Ovary (tissue), 10 donors: ENCODE measurements at places on chromosomes 1 and 21. TPM values are rescaled to one million over a fixed set of nuclear protein-coding genes. Genes with fewer than 3 reads are reported as not detected.

The ITLN2 gene
- 2.1 TPM for total RNA-seq

The GMEB1 gene
- total RNA-seq = 13.0 TPM

DNA sequence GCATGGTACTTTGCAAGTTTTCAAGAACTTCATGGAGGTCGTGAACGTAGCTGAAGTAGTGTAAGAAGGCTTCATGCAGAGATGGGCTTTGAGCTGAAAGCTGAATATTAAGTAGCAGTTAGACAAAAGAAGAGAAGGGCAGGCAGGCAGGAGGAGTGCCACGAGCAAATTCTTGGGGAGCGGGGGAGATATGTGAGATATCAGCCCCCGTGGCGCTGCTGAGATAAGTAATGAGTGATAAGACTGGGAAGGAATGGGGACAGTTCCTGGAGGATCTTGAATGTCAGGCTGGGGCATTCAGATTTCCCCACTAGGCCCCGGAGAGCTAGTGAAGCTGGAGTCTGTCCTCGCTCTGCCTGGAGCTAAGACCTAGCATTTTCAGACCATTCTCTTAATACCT, 27.9 kb upstream of the KIRREL1 start:
- no peak for DNase-seq

DNA sequence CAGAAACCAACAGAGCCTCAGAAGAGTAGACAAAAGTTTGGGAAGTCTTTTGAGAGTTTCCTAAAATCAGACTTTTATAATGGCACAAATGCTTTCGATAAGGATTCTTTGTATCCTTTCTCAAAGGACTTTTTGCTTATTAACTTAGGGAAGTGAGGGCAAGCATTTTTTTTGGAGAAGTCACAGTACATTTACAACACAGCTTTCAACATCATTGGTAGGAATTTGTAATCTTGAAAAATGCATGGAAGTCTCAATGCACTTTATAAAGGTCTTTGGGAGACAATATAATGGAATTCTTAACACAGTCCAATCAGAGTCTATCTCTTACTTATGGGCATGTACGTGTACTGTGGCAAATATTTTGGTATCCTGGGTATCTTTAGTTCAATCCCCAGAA, 325.8 kb upstream of the NR5A2 start:
- no peak for DNase-seq

GRCh38 chr1:184748740-184749139, 5.9 kb downstream of the EDEM3 start:
- no peak for DNase-seq

DNA sequence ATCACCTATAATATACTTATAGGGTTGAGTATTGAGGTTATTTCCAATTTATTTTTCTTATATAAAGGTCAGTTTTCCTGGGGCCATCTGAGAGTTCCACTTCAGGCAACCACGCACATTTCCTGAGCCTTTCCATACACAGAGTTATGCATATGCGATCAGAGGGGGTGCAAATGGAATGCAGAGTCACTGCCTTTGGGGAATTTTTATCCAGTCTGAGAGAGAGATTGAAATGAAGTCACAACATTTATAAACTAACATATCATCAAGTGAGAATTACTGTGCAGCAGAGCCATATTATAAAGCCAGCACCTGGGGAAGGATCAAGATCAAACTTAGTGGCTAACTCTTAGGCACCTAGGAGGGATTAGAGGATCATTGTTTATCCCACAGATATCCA, 299.9 kb upstream of the PLXNA2 start:
- no peak for DNase-seq

DNA sequence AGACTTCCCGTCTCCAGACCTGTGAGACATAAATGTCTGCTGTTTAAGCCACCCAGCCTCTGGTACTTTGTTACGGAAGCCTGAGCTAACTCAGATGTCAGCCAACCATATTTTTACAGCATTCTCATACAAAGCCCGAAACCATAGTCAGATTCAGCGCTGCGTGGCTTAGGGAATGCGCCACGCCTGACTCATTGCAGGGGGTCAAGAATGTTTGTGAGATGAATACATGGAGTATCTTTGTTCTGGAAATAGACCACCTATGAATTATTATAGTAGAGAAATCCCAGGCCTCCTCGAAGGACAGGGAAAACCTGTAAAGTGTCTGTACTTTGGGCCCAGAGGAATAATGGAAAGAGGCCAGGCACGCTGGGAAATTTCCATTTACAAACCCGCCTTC, 434.8 kb downstream of the CAMTA1 start:
- DNase-seq = no peak

DNA sequence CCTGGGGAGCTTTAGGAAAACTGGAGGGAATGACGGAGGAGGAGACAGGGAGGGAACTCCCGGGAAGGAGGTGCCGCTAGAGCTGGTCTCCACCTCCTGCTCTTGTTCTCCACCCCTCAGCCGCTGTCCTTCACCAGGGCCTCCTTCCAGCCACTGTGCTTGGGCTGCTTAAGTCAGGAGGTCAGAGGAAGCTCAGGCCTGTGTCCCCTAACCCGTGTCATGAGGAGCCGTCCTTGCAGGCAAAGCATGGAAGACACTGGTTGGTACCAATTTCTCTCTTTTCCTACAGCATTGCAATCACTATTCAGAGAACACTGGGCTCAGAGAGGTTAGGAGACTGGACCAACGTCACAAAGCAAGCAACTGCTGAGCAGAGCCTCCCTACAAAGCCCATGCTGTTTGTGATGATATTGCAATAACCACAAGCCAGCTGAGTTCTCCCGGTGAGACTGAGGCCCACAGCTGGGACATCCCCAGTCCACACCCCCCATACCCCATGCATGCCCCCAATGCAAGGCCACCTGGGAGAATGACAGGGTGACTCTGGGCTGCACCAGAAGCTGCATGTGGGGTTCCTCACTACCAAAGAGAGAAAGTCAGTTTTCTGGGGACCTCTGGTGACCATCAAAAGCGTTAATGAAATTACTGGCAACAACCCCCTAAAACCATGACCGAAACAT, 427.5 kb downstream of the NPHP4 start:
- no peak for DNase-seq

The HCN3 gene
- 7.1 TPM for total RNA-seq

DNA sequence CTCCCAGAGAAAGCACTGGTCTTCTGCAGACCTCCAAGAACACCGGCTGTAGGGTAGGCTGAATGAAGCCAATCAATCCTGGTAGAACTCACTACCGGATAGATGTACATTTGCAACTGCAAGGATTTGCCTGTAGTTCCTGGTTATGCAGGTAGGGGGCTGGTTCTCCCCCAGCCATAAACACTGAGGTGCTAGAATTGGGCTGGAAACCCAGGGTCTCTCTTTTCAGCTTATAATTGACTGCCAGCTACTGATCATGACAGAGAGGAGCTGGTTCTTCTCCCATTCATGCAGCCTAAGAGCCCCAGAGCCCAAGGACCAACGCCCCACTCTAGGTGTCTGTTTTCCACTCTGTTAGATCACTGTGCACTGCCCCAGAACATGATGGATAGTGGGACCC, 21.5 kb upstream of the MTARC2 start:
- no peak for DNase-seq

DNA sequence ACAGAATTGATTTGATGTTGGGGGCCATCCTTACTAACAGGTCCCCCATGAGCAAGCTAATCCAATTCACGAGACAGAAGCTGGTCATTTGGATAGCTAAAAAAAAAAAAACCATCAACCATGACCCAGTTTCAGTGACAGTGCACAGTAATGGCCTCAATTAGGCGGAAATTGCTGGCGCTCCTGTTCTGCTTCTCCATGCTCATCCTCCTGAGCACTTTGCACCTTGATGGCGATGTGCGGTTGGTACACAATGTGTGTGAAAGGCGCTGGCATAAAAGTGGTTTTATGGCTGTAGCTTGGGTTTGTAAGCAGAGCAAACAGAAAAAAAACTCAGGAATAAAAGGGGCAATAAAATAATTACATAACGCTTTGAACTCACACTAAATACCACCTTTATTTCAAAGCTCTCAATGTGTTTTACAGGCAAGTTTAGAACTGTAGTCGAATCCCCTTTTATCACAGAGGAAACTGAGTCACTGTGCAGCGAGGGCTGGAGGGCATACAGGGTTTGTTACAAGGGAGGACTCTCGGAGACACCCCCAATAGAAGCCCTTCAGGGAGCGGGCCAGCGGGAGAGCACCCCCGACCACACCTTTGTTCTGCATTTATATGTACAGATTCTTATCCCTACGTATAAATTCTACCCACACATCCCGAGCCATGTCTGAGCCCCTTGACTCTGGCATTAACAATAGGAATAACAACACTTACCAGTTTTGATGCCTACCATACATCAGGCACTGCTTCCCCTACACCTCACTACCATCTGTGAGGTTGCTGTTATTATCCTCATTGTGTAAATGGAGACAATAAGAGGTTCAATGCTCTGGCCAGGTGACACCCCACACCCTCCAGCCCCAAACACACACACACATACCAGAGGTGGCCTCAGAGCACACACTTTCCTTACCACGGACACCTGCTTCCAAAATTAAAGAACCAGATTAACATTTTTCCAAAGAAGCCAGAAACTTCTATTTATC, 213.5 kb upstream of the IRF2BP2 start:
- no peak for DNase-seq

GRCh38 chr1:152052606-152053005, 15.8 kb upstream of the S100A11 start:
- DNase-seq = peak; percentile 85

DNA sequence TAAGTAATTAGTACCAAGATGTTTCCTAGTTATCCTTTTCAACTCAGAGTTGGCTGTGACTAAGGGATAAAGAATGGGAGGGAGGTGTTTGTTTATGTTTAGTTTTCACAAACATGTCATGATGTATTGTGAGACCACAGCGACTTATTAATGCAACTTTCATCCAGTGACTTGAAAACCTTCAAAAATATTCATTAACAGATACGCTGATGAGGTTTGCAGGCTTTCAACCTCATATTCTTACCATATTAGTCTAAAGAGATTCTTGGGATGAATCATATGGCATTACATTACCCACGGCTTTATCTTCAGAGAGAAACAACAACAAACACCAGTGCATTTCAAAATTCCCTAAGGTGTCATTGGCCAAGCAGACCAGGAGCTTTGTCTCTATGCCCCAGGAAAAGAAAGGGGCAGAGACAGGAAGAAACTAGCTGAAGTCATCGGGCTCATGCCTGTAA, 36.4 kb downstream of the PALMD start:
- no peak for DNase-seq
